ENCODE measurements at places on chromosomes 7 and 10.

GRCh38 chr7:74479961-74480829 is 26.5 kb downstream of the GTF2IRD1 start:
- peak; percentile 84 for DNase-seq

GRCh38 chr7:130894146-130894908 is 160.3 kb upstream of the KLF14 start:
- DNase-seq, result no peak

DNA sequence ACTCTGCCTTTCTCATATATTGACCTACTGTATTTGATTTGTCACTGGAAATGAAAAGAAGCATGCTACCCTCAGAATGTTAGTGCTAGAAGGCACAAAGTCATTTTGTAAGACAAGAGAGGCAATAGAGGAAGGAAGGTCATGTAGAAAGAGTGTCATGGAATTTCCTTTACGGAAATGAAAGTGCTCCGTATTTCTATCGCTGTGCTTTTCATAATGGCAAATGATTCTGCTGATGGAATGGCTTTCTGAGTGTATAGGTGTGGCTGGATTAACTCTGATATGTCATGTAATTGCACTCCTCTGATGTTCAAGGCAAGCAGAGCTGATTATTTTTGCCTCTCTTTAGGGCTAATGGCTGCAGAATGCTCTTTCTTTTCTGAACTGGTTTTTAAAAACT is 15.5 kb upstream of the STEAP4 start:
- no peak for DNase-seq

DNA sequence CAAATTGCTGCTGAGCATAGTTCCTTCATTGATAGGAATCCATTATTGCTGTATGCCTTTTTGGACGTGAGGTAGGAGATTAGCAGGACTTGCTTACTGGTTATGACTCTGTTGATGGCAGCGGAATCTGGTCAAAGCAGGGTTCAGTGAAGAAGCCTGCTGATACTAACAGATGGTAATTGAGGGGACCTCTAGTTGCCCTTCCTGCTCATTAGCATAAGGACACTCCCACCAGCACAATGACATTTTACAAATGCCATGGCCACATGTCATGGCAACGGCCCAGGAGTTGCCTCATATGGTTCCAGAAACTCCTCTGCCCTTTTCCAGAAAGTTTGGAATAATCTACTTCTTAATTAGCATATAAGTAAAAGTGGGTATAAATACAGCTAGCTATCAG is 417.5 kb downstream of the CDC14C start:
- DNase-seq, result no peak

GRCh38 chr10:104340641-104341040 is 2.4 kb upstream of the ITPRIP start:
- DNase-seq, result no peak

DNA sequence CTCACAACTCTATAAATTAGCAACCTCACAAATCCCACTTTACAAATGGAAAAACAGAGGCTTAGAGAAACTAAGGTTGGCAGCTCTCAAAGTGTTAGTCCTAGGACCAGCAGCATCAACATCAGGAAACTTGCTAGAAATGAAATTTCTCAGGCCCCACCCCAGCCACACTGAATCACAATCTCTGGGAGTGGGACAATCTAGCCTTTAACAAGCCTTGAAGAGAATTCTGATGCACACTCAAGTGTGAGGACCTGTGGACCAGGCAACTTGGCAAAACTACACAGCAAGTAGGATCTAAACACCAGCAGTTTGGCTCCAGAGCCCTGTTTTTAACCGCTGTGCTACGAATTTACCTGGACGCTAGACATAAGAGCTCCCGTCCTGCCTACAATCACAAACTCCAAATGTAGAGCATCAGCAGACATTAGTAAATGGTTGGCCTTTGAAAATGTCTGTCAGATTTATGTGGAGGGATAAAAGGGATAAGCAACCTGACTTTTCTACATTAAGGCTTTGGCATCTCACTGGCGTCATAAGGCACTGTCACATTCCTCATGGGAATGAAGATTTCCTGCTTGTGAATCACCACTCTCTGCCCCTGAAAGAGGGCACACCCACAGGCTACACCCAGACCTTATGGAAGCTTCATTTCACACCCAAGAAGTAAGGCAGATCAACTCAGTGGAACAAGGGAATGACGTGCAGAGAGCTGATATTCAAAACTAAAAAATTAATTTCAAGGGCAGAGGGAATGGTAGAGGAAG is 34.5 kb downstream of the PPP1R3C start:
- DNase-seq, result peak; percentile 36

- no peak for DNase-seq
Measured at GRCh38 chr7:136890399-136890798, 21.9 kb downstream of the CHRM2 start.

- DNase-seq, result no peak
Measured at GRCh38 chr7:143176128-143176527, 7.1 kb upstream of the TAS2R39 start.

Measured in hepatocyte (in vitro differentiated cells).